ENCODE measurements at places on chromosomes 1 and 21.

DNA sequence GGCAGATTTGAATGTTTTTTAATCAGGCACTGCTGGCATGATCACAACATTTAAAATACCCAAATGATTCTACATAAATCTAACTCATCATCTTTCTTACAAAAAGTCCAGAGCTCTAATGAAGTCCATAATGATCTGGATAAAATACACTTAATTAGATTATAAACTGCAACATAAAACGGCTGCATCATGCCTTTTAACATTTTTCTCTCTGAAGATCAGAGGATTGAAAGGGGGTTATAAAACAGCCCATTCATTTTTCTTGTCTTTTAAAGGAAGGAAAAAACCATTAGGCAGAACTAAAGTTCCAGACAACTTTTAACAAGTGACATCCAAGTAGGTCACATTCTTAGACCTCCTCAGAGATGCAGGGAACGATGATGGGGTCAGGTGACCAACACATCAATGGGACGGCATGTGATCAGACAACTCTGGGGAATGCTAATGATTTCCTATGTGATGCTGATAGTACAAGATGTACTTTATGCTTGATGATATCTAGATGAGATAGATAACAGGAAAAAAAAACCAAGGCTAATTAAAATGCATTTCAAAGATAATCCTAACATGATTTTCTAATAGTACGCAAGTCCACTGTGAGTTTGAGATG lies 455.1 kb downstream of the SMYD3 start:
- no peak for DNase-seq
- no peak overlapping the region for H3K27ac ChIP-seq
- H3K36me3 ChIP-seq, result no peaks in the 10 kb centered on the region
- no peaks in the 10 kb centered on the region for H3K4me1 ChIP-seq
- H3K27me3 ChIP-seq, result no peaks in the 10 kb centered on the region

GRCh38 chr1:180757657-180758056 lies 125.8 kb downstream of the XPR1 start:
- peaks cover 3% of the 10 kb centered on the region for H3K4me1 ChIP-seq
- no peaks in the 10 kb centered on the region for H3K27me3 ChIP-seq
- H3K27ac ChIP-seq, result no peak overlapping the region
- no peak overlapping the region for H3K4me3 ChIP-seq

DNA sequence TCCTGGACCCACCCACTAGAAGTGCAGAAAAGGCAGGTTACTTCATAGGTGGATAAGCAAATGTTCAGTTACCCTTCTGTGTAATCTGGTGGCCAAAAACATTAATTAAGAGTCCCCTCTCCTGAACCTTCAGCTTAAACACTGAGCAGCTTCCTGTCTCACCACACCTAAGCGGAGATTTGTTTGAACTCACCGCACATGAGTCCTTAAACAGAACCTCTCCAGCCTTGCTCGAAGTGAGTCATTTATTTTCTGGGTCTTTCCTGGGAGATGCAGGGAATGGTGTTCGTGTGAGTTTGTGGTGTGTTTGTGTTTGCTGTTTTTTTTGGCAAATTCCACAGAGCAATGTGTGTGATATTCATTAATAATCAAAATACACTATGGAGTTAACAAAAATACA lies 7.6 kb upstream of the FNBP1L start:
- no peak overlapping the region for H3K27ac ChIP-seq
- H3K36me3 ChIP-seq, result no peaks in the 10 kb centered on the region
- no peaks in the 10 kb centered on the region for H3K27me3 ChIP-seq
- H3K4me3 ChIP-seq, result no peak overlapping the region

- no peak overlapping the region for H3K27ac ChIP-seq
- DNase-seq, result no peak
- no peaks in the 10 kb centered on the region for H3K27me3 ChIP-seq
- H3K36me3 ChIP-seq, result no peaks in the 10 kb centered on the region
- no peaks in the 10 kb centered on the region for H3K4me1 ChIP-seq
Observed at GRCh38 chr1:181647314-181648035, 164.2 kb downstream of the CACNA1E start.
